OCI-LY7 (cell line): ENCODE measurements at places on chromosomes 2 and 18. TPM values are rescaled to one million over a fixed set of nuclear protein-coding genes. Genes with fewer than 3 reads are reported as not detected.

Gene NYAP2
- total RNA-seq: not detected in 2 replicates

Gene DOK6
- not detected in 2 replicates for total RNA-seq

Gene MRPL33
- 40.4 and 43.8 TPM in 2 replicates for total RNA-seq

Gene GCG
- not detected in 2 replicates for total RNA-seq

Gene IL1RL1
- not detected in 2 replicates for total RNA-seq

Gene VSNL1
- not detected in 2 replicates for total RNA-seq

Gene AMER3
- total RNA-seq: not detected in 2 replicates

Gene UGT1A5
- not detected in 2 replicates for total RNA-seq

Gene SPAST
- 30.0 and 33.6 TPM in 2 replicates for total RNA-seq

Gene HJURP
- total RNA-seq: 122 and 135 TPM in 2 replicates

Gene AGXT
- not detected in 2 replicates for total RNA-seq

Gene ZNF2
- 3.4 and 3.7 TPM in 2 replicates for total RNA-seq

Gene USP34
- 340 and 344 TPM in 2 replicates for total RNA-seq

Gene IL36B
- not detected in 2 replicates for total RNA-seq

Gene TMEM37
- total RNA-seq: not detected in 2 replicates

DNA sequence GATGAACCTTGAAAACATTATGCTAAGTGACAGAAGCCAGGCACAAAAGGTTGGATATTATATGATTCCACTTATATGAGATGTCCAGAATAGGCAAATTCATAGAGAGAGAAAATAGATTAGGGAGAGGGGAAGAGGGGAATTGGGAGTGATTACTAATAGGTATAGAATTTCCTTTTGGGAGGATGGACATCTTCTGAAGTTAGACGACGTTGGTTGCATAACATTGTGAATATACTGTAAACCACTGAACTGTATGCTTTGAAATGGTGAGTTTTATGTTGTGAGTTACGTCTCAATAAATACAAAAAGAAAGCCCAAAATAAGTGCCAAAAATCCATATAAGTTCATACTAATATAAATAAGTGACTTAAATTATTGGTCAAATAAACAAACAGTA, 18.6 kb upstream of the CYP26B1 start:
- DNase-seq: no peak

GRCh38 chr2:159279700-159280099, 6.8 kb downstream of the WDSUB1 start:
- no peak for DNase-seq

- DNase-seq: no peak
Observed at GRCh38 chr18:78145096-78145495, 834.5 kb upstream of the SALL3 start.

DNA sequence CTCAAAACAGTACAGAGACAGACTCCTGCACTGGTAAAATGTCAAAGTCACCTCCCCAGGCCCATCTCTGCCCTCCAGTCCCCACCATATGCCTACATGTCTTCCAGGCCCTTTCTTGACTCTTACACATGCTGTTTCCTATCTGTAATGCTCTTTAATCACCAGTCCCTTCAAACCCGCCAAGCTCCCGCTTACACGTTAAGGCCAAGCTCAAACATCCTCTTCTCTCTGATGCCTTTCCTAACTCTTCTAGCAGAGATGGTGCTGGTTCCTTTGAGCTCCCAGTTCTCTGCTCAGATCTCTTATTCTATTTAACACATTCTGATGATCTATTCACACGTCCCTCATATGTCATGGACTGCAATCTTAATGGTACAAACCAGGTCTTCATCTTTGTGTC, 5.0 kb downstream of the EVA1A start:
- no peak for DNase-seq

DNA sequence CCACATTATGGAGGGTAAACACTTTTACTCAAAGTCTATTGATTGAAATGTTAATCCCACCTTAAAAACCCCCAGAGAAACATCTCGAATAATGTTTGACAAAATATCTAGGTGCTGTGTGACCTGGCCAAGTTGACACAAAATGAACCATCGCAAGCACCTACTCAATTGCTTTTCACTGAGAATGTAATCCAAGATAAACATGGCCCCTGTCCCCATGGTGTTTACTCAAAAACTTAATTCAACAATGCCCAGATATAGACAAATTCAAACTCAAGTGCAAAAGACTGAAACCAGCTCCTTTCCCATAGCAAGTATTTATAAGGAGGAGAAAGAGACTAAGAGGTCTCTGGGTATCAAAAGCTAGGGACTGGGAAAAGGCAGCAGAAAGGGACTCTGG, 15.0 kb upstream of the ACMSD start:
- no peak for DNase-seq

DNA sequence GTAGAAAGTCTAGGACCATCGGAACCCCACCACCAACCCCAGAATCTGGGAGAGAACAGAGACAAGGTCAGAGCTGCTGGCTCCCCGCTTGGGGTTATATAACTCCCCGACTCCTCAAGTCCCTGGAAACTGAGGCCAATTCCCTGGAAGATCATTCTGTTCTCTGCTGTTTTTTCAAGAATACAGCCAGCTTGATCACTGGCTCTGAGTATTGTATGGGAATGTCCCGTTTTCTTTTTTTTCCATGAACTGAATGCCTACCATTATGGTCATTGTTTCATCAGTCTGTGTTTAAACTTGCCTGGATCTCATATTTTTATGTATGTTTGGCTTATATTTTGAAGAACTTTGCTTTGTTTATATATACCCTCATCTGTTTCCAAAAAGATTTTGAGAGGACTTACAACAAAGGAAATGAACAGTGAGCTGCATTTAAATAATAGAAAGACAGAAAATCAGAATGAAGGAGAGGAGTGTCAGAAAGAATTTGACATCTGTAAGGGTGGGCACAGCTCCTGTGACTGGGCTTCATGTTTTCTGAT, 90.0 kb upstream of the ALPP start:
- no peak for DNase-seq

- DNase-seq: no peak
Observed at GRCh38 chr2:236345081-236345714, 81.0 kb upstream of the ASB18 start.

DNA sequence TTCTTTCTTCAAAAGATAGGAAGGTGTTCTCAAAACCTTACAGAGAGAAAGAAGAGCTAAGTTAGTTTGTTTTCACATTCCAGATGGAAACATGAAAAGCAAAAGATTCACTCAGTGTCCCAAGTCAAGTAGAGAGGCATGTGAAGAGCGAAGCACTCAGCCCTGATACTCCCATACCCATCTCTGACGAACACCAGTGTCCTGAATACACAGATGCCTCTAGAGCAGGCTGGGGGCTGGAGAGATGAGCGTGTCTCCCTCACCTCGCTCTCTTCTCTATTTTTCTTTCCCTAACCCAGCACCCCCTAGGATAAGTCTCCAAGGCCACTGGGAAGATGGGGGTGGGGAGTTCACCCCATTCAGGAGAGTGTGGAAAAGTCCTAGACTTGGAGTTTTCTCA, 227.8 kb downstream of the TMEM163 start:
- no peak for DNase-seq

DNA sequence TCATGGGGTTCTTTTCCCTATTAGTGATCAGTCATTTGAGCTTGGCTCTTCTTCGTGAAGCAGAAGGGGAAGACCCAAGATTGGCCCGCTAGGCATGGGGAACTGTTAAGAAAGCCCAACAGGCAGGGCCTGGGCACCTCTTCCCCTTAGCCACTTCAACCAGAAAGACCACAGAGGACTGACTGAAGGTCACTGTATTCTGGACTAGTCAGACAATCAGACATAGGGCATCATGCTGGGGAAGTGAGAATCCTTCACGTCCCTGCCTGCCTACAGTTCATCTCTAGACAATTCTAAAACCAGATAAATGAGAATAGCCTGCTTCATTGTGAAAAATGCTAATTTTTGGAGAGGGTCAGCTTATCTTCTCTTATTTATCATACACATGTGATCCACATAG, 28.1 kb downstream of the FAP start:
- no peak for DNase-seq

- DNase-seq: no peak
Observed at GRCh38 chr2:215324811-215325210, 13.0 kb downstream of the ATIC start.

- DNase-seq: no peak
Observed at GRCh38 chr2:197926673-197927072, 122.3 kb downstream of the PLCL1 start.

GRCh38 chr2:9206991-9207640, 504 bp downstream of the ASAP2 start:
- DNase-seq: no peak

- no peak for DNase-seq
Observed at GRCh38 chr2:169069341-169069740, at the start of gene DHRS9. DHRS9 (plus strand) TSS chr2:169069563; CDS start chr2:169081582, 12,019 bp downstream.

GRCh38 chr2:79039944-79040343, 14.4 kb downstream of the REG3G start:
- DNase-seq: no peak

DNA sequence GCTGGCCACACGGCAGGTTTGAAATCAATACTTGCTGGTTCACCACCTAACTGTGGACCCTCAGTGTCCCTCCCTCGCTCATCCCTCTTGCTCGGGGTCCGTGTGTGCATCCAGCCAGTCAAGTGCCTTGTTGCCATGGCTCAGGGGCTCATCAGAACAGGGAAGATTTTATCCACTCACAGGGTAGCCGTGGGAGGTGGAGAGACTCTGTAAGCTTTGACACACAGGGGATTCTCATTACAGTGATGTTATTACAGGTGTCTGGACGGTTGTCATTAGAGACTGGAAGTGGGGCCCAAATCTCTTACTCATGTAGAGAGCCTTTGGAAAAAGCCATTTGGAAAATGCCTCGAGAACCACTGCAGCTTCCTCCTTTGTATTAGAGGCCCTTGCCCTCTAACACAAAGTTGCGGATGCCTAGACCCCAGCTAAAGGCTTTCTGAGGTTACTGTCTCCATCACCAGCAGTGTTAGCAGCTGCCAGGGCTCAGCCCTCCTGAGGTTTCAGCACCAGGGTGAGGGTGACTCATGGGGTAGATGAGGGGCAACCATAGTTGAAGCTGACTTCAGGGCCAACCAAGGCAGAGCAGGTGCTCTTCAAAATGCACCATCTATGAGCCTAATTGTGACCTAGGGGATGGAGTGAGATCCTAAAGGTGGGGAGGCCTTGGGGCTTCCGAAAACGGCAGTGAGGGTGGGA, 195.6 kb downstream of the CLIP4 start:
- no peak for DNase-seq

DNA sequence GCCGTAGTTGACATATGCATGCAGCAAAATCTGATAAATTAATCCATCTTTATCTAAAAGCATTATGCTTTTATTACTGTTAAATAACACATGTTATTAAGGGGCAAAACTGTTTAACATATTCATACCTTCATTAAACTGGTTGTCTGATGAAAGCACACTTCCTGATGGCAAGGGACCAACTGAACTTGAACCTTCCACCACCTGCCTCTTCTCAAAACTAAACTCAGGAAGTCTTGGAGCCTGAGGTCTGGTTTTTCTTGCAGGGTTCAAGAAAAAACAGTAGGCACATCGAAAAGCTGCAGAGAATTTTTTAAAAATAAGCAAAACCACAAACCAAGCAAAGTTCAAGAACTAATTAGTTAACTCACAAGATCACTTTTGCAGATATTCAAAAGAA, 64.9 kb downstream of the LNPK start:
- no peak for DNase-seq

GRCh38 chr2:125512313-125512712, 1143.6 kb upstream of the GYPC start:
- DNase-seq: no peak

GRCh38 chr2:226283796-226284195, 515.8 kb downstream of the IRS1 start:
- DNase-seq: no peak

DNA sequence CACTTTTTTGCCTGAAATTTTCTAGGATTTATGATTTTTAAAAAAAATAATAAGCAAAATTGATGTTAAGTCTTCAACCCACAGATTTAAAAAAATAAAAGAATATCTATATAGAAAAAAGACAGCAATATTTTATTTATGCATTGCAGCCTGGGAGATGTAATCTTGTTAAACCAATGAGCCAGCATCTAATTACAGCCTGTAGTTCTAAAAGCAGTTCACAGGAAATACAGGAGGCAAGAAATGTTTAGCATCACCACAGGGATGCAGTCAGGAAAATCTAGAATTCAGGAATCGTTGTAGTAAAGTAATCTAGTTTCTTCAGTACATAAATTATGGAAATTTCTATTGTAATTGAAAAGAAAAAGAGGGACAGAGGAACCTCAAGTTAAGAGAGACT, 17.2 kb downstream of the UGGT1 start:
- DNase-seq: no peak

DNA sequence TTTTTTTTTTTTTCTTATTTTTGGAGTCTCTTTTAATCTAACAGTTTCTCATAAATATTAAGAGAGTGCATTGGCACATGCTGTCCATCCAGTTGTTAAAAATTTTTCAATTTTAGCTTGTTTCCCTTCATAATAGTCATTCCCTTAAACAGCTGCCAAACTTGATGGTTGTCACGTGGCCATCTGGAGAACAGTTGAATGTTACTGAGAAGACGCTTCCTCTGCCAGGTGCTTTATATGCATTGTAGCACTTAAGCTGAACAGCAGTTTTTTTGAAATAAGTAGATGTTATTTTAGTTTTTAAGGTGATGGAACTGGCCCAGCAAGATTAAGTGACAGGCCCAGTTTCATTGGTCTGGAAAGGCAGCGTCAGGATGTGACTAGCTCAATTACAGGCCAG, 3.3 kb downstream of the SMARCAL1 start:
- no peak for DNase-seq

DNA sequence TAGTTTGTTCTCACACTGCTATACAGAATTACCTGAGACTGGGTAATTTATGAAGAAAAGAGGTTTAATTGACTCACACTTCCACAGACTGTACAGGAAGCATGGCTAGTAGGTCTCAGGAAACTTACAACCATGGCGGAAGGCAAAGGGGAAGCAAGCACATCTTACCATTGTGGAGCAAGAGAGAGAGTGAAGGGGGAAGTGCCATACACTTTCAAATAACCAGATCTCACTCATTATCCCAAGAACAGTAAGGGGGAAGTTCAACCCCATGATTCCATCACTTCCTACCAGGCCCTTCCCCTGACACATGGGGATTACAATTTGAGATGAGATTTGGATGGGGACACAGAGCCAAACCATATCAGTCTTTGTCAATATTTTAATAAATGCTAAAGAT, 5.0 kb upstream of the CRYGB start:
- no peak for DNase-seq

DNA sequence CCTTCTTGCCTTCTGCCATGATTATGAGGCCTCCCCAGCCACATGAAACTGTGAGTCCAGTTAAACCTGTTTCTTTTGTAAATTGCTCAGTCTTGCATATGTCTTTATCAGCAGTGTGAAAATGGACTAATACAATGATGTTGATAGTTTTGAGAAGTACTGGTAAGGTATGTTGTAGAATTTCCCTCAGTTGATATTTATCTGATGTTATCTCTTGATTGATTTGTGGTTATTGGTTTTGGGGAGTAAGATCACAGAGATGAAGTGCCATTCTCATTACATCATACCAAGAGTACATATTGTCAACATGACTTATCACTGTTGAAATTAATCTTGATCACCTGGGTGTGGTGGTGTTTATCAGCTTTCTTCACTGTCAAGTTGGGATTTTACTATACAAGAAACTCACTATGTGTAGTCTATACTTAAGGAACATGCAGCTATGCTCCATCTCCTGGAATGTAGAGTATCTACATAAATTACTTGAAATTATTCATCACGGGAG, 5.1 kb upstream of the SPAG16 start:
- no peak for DNase-seq

- no peak for DNase-seq
Observed at GRCh38 chr2:232647261-232647660, 13.9 kb downstream of the EFHD1 start.
